Kidney (tissue), 22 donors: ENCODE measurements at places on chromosomes 13 and 19. TPM values are rescaled to one million over a fixed set of nuclear protein-coding genes. Genes with fewer than 3 reads are reported as not detected.
A peak's percentile ranks its signal among the peaks of the same experiment; 100 is the strongest.

The NPAS1 gene
- 1.7 TPM for polyA plus RNA-seq

GRCh38 chr13:67318860-67319259, 88.7 kb upstream of the PCDH9 start:
- no peak for DNase-seq

GRCh38 chr13:59299584-59299983, 864.1 kb downstream of the DIAPH3 start:
- DNase-seq = no peak

GRCh38 chr19:49421039-49421877, 2.0 kb downstream of the PTH2 start:
- DNase-seq = peak; percentile 91

GRCh38 chr13:111165241-111166010, 50.3 kb downstream of the ARHGEF7 start:
- DNase-seq = no peak

GRCh38 chr19:19606021-19606420, 12.5 kb downstream of the PBX4 start:
- no peak for DNase-seq

- no peak for DNase-seq
These were observed 494.6 kb downstream of the MYO16 start for GRCh38 chr13:109123971-109124370.

- DNase-seq = no peak
These were observed 16.1 kb upstream of the LMO7 start for GRCh38 chr13:75620020-75620419.

The TRAPPC5 gene
- 222 TPM for polyA plus RNA-seq

The CLC gene
- not detected for polyA plus RNA-seq

GRCh38 chr19:19552798-19553197, 14.7 kb downstream of the CILP2 start:
- DNase-seq = no peak

GRCh38 chr13:83048419-83048818, 833.9 kb downstream of the SLITRK1 start:
- DNase-seq = no peak

- DNase-seq = no peak
These were observed 51.9 kb downstream of the ACSBG2 start for GRCh38 chr19:6187374-6187773.
